IPS-NIHi11 (cell line): ENCODE measurements at places on chromosomes 16 and 17.

DNA sequence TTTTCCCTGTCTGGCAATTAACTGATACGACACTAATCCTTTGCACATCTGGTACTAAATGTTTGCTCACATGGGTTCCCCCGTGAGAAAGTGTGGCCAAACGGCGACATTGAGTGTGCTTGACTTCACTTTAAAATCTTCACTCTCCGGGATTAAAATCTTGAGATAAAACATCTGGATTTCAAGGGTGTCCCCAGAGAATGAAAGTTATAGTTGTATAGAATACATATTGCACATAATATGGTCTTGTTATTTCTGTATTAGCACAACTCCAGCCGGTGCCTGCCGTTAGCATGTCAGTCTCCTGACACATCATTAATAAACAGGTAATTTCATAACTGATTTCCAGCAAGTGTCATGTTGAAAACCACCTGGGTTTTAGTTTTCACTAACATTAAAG, 749.0 kb upstream of the SOX9 start:
- DNase-seq: no peak

DNA sequence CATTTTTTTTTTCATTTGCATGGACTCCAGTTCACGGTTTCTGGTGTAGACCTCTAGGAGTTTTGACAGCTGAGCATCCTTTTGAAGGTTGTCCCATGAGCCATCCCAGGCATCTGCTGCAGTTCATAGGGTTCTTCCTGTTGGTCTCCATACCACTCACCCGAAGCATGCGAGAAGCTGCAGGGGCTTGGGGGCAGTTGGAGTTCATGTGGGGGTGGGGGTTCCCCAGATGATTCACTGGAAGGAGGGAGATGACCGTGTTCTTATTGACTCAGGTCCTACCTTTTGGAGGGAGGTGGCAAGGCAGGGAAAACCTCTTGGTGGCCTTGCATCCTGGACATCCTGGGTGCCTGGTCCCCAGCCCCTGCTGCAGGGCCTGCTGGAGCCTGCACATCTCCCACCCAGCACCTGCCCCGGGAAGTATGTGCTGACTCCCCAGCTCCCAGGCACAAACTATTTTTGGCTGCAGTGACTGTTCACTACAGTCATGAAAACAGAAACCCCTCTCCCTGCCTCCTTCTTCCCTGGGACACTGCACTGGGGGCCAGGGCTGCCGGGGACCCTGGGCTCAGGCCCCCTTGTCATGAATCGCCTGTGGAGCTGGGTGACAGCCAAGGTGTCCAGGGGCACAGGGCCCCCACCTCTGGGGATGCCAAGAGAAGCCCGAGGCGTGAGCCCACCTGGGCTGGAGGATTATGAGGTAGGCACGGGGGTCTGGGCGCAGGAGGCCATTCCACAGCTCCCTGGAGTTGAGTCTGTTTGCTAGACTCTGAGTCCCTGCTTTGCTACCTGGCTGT, 64.9 kb upstream of the LGALS9 start:
- DNase-seq: no peak

DNA sequence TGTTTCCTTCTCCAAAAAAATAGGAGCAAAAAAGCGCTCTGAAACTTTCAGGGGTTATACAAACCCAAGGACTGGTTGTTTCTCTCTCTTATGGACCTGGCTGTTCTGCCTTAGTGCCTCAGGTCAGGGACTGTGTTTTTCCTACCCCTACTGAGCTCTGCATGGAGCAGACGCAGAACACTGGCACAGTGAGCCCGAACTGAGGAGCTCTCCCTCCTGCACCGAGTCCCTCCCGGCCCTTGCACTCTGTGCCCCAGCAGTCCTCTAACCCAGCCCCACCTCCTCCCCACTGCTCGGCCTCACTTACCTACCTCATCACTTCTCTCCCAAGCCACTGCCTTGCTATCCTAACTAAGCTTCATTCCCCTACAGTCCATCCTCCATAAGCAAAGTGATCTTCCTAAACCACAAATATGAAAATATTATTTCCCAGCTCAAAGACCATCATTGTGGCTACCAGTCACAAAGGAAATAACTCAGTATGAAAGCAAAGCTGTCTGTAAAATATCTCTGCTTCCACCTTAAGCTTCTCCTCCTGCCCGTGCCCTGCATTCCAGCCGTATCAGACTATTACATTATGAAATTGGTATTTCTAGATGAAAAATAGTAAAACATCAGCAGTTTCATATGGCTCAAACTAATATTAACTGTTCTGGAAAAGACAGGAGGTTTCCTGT, 13.6 kb downstream of the MEIOB start:
- DNase-seq: no peak

DNA sequence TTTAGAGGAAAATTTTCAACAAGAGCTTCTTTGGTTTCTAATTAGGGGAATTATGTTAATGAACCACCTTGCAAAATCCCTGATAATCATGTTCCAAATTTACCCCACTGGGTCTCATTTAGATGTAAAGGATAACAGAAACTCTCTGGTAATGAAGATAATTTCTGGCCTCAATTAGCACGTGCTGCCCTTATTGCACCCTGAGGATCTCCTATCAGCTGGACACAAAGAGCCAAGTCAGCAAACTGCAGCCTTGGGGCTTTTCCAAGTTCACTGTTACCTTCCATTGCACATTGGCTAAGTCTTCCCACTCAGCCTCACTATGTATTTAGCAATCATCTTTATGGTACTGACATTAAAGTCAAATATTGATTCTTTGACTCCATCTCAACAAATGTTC, 78.1 kb downstream of the GP2 start:
- no peak for DNase-seq

DNA sequence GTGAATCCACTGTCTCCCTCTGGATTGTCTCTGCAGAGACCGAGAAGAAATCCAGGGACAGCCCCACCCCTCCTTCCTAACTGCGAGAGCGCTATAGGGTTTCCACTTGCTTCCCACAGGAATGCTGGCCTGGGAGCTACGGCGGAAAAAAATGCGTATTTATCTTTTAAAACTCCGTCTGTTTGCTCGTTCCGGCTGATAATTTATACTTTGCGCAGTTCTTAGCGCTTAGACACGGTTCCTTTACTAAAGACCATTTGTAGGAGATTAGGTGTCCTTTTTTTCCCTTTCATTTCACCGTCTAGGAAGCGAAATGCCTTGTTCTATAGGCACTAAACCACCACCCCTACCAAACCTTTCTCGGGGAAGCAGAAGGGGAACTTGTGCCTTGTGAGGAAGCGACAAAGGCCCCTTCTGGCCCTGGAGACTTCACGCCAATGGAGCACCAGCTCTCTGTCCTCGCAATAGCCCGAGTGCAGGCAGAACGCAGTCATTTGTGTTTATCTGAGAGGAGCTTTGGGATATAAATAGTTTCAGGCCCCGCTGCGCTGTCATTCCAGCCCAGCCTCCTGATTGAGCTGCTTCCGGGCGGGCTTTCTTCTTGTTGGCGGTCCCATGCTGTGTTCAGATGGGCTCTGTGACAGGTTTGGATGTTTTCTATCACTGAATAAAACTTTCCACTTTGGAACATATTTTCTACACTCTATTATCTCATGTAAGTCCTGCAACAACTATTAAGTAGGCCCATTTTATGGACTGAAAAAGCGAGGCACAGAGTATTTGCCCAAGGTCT, 791 bp upstream of the SUPT4H1 start:
- peak; percentile 72 for DNase-seq

DNA sequence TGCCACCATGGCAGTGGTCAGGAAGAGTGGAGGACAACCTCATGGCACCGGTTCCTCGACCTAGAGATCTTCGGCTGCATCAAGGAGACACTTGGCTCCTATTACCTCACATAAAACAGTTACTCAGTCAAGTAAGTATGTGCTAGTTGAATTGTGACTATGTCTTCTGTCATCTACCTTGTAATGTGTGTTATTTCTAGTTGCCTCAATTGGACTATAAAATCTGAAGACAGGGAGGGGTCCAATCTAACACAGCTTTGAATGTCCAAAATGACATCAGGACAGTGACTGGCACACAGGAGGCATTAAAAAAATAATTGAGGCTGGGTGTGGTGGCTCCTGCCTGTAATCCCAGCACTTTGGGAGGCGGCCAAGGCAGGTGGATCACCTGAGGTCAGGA, 17.2 kb downstream of the C16orf86 start:
- DNase-seq: no peak

GRCh38 chr16:57736419-57737351, 1.1 kb downstream of the KATNB1 start:
- peak; percentile 60 for DNase-seq

GRCh38 chr17:2092253-2092652, 37.4 kb downstream of the HIC1 start:
- no peak for DNase-seq

- no peak for DNase-seq
Observed at GRCh38 chr17:60748204-60748603, 70.6 kb downstream of the BCAS3 start.

DNA sequence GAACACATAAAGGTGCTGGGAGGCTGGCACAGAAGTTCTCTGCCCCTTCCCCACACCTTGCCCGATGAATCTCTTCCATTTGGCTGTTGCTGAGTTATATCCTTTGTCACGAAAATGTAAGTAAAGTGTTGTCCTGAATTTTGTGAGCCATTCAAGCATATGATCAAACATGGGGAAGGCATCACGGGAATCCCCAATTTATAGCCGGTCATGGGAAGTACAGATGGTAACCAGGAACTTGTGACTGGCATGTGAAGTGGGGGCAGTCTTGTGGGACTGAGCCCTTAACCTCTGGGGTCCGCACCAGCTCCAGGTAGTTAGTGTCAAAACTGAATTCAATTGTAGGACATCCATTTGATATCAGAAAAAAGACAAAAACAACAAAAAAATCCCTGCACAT, 13.2 kb downstream of the TOM1L2 start:
- no peak for DNase-seq

GRCh38 chr17:32928586-32929535, 908 bp downstream of the TMEM98 start:
- peak; percentile 44 for DNase-seq

DNA sequence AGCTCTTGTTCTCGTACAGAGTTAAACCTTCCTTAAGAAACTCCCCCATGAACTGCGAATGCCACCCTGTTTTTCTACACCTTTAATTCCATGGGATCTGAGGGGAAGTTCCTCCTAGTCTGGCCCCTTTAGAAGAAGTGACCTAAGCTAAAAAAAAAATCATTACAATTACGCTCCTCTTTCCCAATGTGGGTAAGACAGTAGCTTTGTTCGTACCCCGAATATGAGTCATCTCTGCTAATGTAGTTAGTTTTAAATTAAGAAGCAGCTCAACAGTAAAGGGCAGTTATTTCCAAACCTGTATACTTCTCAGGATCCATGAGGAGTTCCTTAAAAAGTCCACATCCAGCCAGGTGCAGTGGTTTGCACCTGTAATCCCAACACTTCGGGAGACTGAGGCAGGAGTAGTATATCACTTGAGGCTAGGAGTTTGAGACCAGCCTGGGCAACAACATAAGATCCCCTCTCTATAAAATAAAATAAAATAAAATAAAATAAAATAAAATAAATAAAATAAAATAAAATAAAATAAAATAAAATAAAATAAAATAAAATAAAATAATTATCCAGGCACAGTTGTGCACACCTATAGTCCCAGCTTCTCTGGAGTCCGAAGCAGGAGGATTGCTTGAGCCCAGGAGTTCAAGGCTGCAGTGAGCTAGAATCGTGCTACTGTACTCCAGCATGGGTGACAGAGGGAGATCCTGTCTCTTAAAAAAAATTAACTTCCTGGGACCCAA, 26.1 kb downstream of the RCVRN start:
- DNase-seq: no peak

DNA sequence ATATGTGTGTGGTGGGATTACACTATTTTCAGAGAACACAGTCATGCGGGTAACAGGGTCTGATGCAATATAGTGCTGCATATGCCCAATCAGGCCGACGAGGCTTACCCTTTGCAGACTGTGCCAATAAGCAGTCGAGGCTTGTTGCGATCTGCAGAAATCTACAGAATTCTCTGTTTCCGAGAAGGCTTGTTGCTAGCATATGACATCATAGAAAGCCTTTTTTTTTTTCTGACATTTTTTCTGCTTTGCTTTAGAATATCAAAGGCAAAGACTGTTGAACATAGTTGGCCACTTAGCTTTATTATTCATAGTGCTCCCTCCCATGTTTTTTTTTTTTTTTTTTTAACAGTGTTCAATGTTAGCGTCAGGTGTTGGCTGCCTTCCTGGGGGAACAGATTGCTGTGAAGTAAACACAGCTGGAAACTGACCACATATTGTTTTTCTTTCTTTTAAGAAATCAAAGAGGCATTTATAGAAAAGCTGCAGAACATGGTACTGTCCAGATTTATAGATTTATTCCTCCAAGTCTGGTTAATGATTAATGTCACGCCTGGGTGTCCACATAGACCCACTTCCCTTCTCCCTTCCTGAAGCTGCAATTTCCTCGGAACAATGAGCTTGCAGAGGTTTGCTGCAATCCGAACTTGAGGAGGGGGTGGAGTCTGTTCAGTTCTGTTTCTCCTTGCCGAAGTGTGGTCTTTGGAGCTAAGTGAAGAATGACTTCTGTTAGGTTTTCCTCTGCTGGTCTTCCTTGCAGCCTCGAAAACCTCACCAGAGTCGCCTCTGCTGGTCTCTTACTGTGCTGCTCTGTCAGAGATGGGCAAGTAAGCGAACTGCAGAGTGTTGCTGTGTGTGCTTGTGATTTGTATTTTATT, 87.3 kb downstream of the MAP2K6 start:
- peak; percentile 46 for DNase-seq

DNA sequence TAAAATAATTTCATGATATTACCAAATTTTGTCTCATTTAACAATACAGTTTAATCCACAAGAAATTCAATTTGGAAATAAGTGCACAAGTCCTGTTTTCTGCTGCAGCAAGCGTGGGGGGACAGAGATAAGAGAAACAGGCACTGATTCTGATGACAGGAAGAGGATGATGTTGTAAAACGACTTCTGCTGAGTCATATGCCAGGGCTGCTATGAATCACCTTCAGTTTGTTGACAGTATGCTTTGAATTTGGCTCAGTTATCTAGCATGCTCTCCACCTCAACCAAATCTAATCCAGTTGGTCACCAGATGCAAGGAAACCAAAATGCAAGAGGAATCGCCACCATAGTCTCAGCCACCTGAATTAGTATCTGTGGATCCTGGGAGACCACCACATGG, 244.1 kb upstream of the MON1B start:
- no peak for DNase-seq

DNA sequence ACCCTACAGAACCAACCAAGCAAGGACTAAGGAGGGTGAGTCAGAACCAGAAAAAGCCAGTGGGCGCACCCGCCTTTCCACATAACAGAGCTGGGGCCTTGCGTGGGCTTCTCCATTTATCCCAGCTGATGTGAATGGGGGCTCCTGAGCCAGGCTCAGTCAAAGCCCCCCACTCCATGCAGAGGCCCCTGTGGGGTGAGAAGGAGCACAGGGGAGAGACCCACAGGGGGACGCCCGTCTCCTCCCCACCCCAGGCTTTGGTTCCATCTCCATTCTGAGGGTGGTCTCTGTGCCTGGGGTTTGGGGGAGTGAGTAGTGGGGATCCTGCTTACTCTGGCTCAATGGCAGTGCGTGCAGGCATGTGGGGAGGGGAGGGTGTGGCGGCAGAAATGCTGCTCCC, 210.1 kb upstream of the TNRC6C start:
- no peak for DNase-seq

- no peak for DNase-seq
Observed at GRCh38 chr17:83073389-83074063, 5.9 kb upstream of the METRNL start.
